ENCODE measurements at places on chromosomes 4 and X.

DNA sequence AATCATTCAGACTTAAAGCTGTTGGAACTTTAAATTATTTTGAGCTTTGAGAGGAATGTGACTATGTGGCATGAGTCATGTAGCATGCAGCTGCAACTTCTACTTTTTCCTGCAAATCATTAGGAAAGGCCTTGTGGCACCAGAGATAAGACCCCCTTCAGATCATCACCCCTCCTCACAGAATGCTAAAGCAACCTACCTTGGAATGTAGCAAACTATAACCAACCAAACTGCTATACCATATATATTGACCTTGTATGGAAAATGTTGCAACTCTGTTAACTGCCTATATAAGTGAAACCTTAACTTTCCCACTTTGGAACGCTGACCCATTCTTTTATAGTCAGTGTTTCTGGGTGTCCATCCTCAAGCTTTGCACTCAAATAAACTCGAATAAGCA, 32.0 kb downstream of the ATXN3L start:
- DNase-seq: no peak

- no peak for DNase-seq
Observed at GRCh38 chr4:128123036-128123435, 61.9 kb downstream of the LARP1B start.

- DNase-seq: no peak
Observed at GRCh38 chrX:139881130-139881529, 51.7 kb downstream of the ATP11C start.

DNA sequence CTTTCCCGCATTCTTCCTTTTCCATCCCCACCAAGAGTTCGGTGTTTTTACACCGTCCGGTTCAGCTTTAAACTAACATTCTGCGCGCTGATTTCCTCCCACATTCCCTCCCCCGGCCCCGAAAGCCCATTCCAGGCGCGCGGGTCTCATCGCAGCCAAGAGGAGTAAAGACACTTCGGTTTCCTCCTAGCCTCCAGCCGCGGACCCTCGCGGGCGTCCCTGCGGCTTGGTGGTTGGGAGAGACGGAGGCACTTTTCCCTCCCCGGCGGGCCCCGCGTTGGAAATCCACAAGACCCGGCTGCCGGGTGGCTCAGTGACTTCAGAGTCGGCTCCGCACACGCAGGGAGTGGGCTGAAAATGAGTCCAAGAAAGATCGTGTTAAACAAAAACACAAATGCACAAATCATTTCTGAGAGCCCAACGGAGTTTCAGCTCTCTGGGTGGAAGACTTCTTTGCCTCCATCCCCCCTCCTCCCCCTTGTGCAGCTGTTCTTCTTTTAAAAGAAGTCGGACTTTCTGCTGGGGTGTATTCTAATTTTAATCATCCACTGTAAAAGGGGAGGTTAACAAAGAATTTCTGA, 2.0 kb upstream of the ARX start:
- DNase-seq: no peak

- DNase-seq: no peak
Observed at GRCh38 chr4:137432446-137433311, 99.6 kb downstream of the PCDH18 start.

GRCh38 chr4:123699880-123700771, 303.5 kb downstream of the SPRY1 start:
- no peak for DNase-seq

Measured in activated T-cell treated with anti-CD3 and anti-CD28 coated beads, Interleukin-2, amount 50 U/mL, for 4 hours (primary cell).